Activated CD8-positive, alpha-beta memory T cell treated with anti-CD3 and anti-CD28 coated beads, Interleukin-2, amount 10 ng/mL, durations not matched to agents 7 days and 5 days (primary cell): ENCODE measurements at places on chromosomes 6 and 20. TPM values are rescaled to one million over a fixed set of nuclear protein-coding genes. Genes with fewer than 3 reads are reported as not detected.

Gene SLC35D3
- total RNA-seq = not detected

Gene LINC00237
- 0.35 TPM for total RNA-seq

Gene SERPINB1
- total RNA-seq = 65.7 TPM

Gene RSPO4
- total RNA-seq = not detected

DNA sequence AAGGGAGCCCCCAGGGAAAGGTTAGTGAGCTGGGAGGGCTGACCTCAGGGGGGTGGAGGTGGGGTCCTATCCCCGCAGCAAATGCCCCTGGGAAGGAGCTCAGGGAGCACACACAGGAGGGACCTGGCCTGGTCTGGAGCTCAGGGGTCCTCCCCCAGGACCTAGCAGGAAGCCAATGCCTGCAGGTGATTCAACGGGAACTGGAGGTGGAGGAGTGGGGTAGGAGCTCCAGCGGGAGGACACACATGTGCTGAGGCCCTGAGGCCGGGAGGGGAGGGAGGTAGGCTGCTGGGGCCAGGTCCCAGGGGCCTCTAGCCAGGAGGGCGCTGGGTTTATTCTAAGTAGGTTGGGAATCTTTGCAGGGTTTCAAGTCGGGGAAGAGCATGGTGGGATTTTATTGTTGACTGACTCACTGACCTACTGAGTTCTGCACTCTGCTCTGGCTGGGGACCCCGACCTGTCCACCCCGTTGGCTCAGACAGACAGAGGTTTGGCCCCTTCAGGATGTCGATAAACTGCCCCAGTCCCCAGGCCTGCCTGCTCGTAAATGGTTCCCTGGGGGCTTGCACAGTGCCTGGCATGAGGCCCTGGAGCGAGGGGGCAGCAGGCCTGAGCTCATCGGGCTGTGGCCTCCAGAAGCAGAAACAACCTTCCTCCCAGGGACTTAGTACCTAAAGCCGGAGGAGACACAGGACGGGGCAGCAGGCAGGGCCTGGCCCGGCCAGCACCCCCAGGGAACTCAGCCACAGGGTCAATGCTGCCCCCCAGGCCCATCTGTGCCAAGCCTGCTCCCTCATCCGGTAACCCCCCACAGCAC is 62.3 kb downstream of the RIPOR3 start:
- no peak for DNase-seq

DNA sequence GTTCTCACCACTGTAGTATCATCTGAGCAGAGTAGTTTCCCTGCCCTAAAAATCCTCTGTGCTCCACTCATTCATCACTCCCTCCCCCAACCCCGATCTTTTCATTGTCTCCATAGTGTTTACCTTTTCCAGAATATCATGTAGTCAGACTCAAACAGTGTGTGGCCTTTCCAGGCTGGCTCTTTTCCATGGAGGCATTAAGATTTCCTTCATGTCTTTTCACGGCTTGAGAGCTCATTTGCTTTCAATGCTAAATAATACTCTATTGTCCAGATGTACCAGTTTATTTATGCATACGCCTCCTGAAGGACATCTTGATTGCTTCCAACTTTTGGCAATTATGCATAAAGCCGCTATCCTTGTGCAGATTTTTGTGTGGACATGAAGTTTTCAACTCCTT is 235.8 kb downstream of the PHACTR1 start:
- no peak for DNase-seq
